Fibroblast of the conjunctiva (primary cell): ENCODE measurements at places on chromosomes 1 and 21.

DNA sequence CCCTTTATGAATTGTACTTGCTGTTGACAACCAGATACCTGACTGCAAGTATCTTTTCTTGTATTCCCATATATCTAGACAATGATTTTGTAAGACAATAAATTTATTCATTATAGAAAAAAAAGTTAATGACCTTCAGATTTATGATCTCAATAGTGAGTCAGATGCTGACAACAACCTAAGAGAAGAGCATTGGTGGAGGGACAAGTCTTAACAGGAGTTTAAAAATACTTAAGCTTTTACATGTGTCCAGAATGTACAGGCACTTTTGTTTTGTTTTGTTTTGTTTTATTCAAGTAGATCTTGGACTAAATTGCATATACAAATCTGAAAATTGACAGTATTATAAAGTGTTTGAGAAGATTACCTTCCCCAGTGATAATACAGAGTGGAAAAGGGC is 1544.6 kb upstream of the B3GALT2 start:
- no peak for DNase-seq

DNA sequence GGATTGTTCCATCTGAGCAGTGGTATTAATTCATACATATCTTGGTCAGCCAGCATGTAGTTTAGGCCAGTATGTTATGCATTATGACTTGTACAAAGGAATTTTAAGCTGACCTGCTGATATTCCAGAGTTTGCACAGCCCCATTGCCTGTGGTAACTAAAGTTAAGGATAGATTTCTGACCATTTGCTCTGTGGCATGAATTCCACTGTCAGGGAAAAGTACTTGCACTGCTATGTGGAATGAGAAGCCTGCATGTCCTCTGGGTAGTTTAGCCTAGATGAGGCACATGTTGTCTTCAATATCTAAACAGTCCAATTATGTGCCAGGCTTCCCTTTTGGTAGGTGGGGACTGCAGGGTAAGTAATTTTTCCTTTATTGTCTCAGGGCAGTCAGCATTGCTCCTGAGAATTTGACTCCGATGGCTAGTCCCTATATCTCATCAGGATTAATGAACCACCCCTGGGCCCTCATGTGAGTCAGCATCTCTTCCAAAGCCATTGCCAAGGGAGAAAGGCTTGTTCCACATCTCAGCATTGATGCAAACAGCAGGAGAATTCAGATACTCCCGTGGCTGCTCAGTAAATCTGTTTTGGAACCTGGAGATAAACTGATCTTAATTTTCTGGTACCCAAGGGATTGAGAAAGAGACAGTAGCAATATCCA is 30.2 kb downstream of the NEK7 start:
- DNase-seq = no peak

DNA sequence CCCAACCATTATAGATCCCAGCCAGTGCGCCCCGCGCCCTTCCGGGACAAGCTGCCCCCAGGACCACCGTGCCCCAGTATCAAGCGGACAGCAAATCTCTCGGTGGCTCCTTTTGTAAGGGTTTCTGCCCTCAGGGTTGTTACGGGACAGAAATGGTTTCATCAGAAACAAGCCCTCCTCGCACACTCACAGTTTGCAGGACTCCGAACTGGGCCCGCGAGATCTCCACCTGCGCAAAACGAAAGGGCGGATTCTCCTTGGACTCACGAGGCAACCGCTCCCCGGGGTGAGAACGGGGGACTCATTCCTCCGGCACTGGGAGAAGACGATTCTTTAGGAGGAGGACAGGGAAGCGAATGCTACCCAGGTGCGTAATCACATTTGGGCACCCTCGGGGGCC is 51.1 kb upstream of the H6PD start:
- DNase-seq = no peak

DNA sequence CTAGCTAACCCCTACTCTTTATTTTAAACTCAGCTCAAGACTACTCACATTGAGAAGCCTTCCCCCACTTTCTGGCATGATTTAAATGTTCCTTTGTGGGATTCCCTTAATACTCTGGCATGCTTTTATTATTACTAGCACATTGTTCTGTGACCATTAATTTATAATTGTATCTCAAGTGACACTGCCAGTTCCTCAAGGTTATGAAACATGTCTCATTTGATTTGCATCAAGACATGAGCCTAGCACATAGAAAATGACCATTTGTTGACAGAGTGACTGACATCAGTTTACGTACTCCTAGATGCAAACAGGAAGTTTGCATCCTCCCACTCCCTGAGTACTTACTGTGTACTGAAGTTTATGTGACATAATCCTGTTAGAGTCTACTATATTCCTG is 15.2 kb downstream of the RGS4 start:
- DNase-seq = no peak

DNA sequence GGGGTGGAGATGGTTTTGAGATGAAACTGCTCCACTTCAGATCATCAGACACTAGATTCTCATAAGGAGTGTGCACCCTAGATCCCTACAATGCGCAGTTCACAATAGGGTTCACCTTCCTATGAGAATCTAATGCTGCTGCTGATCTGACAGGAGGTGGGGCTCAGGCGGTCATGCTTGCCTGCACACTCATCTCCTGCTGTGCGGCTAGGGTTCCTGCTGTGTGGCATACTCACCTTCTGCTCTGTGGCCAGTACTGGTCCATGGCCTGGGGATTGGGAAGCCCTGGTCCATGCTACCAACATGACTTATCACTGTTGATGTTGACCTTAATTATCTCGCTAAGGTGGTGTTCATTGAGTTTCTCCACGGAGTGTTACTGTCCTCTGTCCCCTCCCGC is 144.5 kb downstream of the NAV1 start:
- DNase-seq = no peak

- DNase-seq = no peak
Measured at GRCh38 chr1:18390953-18391352, 89.8 kb upstream of the KLHDC7A start.

GRCh38 chr1:960363-961131 is at the start of gene KLHL17:
TSS of gene KLHL17 (plus strand) at chr1:960584. CDS start at chr1:960694, 110 bp downstream.
- no peak for DNase-seq

DNA sequence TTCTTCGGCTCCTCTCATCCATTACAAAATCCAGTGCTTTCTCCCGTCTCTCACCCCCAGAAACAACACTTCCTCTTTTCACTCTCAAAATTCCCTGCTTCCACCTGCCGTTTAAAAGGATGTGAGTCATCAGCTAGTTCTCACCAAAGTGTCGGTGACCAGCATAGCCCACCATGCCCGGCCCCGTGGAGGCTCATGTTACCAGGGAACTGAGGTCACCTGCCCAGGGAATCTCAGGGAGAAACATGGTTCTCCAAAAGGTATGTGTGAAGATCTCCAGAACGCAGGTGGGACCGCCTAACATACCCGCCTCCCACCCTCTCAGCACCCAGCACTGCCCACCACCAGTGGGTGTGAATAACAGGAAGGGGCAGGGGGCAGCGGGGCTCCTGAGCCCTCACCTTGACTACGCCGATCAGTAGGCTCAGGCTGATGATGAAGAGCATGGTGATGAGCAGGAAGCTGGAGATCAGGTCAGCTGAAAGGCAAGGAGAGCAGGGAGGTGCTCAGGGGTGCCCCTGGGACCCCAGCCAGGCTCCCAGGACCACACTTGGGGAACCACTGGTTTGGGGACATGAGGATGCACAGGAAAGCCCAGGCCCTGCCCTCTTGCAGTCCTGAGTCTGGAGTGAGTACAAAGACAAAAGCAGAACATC is 16.2 kb downstream of the LAPTM5 start:
- DNase-seq = no peak

DNA sequence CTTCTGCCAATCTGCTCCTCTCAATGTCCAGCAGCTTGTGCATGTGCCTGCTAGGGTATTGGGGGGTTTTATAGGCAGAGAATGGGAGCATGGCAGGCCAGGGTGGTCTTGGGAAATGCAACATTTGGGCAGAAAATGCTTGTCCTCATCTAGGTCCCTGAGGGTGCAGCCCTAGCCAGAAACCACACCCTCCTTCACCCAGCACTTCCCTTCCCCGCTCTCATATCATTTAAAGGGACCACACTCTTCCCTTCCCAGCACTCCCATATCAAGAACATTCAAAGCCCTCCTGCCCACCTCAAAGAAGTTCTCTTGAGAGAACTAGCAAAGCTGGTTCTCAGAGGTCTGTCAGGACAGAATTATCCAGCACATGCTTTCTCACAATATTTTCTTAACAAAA is 62.1 kb downstream of the HSD3B1 start:
- DNase-seq = no peak

DNA sequence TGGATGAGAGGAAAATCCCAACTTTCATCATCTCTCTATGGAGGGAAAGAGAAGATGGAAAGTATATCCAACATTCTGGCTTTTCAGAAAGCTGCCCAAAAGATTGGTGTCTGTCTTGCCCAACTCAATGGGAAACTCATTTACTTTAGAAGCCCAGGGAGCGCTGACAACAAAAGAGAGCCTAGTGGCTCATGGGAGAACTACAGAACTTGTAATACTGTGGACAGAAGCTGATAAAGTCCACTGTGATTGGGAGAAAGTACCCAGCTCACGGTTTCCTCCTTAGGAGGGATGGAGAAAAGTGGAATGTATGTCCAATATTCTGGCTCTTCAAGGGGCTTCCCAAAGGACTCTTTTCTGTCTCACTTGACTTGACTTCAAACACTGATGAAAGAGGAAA is 66.0 kb downstream of the RGS21 start:
- DNase-seq = no peak

DNA sequence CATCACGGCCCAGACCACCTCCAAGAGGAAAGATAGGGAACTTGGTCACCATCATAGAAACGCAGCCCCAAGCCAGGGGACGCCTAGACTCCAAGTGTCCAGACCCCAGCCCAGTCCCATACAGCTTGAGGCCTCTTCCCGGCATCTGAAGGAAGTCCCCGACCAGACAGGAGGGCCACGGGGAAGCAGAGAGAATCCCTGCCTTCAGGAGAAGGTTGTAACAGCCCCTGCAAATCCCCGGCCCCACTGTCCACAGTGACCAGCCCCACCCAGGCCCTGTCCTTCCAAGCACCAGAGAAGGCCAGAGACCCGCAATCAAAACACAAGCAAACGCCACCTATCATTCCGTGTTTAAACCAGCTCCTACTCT is 1.7 kb downstream of the SLC19A1 start:
- DNase-seq = no peak

- no peak for DNase-seq
Measured at GRCh38 chr1:239587574-239588369, 201.4 kb downstream of the CHRM3 start.

DNA sequence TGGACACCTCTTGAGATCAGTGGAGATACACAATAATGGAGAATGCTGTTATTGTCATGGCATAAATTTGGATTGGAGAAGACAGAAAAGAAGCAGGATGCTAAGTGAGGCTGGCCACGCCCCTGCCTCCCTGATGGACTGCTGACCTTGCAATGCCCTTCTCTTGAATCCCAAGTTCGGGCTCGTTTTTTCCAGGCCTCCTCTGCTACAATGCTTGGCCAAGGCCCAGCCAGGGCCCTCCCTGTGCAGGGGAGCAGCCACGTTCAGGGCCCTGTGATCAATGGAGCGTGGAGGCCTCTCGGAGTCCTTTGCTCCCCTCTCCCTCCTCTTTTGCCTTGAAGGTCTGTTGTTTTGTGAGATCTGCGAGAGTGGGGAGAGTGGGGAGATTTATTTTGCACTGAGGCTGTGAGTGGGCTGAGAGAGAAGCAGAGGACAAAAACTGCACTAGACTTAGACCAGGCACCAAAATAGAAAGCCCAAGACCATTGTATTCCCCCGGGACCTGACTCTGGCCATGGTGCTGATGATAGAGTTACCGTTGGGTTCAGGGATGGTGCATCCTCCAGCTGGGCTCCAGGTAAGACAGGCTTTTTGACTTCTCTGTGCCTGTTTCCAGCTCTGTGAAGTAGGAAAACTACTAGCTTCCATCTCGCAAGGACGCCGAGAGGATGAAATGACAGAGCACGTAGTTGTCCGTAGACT is 268.6 kb downstream of the KAZN start:
- no peak for DNase-seq

GRCh38 chr1:108016451-108016920 is 51.5 kb upstream of the VAV3 start:
- no peak for DNase-seq

GRCh38 chr1:171654201-171654941 is 1.9 kb upstream of the MYOC start:
- DNase-seq = no peak
